ENCODE measurements at places on chromosomes 1 and 21. TPM values are rescaled to one million over a fixed set of nuclear protein-coding genes. Genes with fewer than 3 reads are reported as not detected.

GRCh38 chr1:111818081-111818480, 62.4 kb downstream of the DDX20 start:
- no peak overlapping the region for H3K4me3 ChIP-seq
- peaks cover 16% of the 10 kb centered on the region for H3K27me3 ChIP-seq
- no peaks in the 10 kb centered on the region for H3K36me3 ChIP-seq
- no peaks in the 10 kb centered on the region for H3K4me1 ChIP-seq

- H3K4me3 ChIP-seq, result no peak overlapping the region
- H3K27ac ChIP-seq, result no peak overlapping the region
- H3K27me3 ChIP-seq, result no peaks in the 10 kb centered on the region
- peaks cover 18% of the 10 kb centered on the region for H3K4me1 ChIP-seq
- no peak for DNase-seq
These were observed 9.0 kb upstream of the LDLRAP1 start for GRCh38 chr1:25534410-25534788.

DNA sequence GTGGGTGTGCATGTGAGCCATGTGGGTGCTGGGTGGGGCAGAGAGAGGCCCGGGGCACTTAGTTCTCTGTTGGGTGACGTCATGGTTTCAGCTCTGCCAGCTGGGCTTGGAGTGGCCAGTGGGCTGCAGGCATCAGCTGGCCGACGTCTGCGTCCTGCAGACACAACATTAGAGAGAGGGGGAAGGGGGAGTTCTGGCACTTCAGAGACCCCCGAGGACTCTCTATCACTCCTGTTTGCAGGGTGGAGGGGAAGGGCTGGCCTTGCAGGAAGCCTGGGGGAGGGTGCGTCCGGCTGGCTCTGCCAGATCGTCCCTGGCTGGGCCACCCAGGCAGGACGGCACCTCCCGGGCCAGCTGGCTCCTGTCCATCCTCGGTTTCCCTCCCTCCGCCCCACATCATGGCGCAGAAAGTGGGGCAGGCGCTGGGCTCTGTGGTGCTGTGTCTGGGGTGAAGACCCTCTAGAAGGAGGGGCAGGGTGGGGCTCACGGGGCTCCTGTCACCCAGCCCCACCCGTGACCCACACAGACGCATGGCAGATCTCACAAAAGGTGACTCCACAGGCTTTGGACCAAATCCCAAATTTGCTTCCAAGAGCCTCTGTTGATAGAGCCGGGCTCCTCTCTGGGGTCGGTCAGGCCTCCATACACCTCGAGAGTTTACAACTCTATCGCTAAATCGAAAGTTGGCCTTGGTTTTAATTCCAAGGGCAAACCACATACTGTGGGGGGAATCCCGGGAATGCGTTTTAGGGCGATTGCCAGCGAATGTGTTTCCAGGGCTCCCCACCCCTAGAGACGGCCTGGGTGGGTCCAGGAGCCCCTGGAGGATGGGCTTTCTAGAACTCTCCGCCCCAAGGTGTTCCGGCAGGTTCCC, 73.4 kb upstream of the TTC34 start:
- no peak overlapping the region for H3K4me3 ChIP-seq
- peaks cover 3% of the 10 kb centered on the region for H3K36me3 ChIP-seq
- no peak overlapping the region for H3K27ac ChIP-seq
- no peak for DNase-seq
- H3K27me3 ChIP-seq, result no peaks in the 10 kb centered on the region

Gene LRRC52
- not detected for total RNA-seq

Gene CLCNKA
- not detected for total RNA-seq

GRCh38 chr1:229378586-229379367, 35.9 kb upstream of the CCSAP start:
- H3K36me3 ChIP-seq, result no peaks in the 10 kb centered on the region
- peaks cover 3% of the 10 kb centered on the region for H3K27me3 ChIP-seq
- no peak overlapping the region for H3K27ac ChIP-seq
- H3K4me3 ChIP-seq, result no peak overlapping the region
- no peak for DNase-seq

Gene PKN2
- total RNA-seq, result 45.8 TPM

Gene DMBX1
- total RNA-seq, result not detected

Gene LRRC53
- not detected for total RNA-seq

Gene UBE4B
- total RNA-seq, result 74.4 TPM

DNA sequence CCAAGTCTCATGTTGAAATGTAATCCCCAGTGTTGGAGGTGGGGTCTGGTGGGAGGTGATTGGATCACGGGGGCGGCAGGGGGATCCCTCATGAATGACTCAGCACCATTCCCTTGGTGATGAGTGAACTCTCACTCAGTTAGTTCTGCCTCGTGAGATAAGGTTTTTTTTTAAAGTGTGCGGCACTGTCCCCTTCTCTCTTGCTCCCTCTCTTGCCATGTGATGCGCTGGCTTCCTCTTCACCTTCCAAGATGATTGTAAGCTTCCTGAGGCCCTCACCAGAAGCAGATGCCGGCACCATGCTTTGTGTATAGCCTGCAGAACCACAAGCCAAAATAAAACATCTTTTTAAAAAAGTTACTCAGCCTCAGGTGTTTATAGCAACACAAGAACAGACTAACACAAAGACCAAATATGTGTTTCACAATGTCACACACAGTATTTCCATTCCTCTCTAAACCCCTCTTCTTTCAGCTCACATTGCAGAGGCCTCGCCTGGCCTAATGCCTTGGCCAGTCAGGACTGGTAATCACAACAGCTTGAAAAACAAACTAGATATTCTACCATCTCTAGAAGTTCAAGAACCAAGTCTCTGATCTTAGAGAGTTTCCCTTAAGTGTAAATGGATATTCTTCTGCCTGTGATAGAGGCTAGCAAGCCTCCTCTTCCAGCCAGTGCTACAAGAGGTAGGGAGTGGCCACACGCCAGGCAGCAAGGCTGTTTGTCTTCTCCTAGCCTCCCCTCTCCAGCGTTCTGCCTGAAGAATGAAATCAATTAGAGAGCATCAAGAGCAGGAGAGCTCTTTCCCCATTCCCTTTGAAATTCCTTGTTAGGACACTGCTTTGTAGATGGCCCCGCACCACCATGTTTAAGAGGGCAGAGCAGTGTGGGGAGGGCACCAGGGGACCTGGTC, 19.6 kb upstream of the RAP1A start:
- peaks cover 2% of the 10 kb centered on the region for H3K4me1 ChIP-seq
- no peaks in the 10 kb centered on the region for H3K36me3 ChIP-seq
- H3K27me3 ChIP-seq, result peaks cover 4% of the 10 kb centered on the region
- H3K4me3 ChIP-seq, result no peak overlapping the region

Gene FAM89A
- total RNA-seq, result 15.1 TPM

Gene RNU1-4
- total RNA-seq, result 2,478 TPM

DNA sequence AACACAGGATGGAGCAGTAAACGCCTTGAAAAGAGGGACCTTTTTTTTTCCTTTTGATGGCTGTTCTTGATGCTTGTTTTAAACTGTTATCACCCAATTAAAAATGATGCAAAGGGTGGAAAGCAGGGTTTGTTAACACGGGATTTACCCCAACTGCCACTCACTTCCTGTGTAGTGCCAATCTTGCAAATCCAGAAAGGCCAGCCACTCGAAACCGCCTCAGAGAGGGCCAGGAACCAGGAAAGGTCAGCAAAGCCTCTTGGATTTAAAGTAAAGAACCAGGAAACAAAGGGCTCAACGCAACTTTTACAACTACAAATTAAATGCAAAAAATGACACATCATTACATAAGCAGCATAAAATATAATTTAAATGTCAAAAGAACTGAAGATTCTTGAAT, 347.4 kb downstream of the PDE4B start:
- H3K27me3 ChIP-seq, result no peaks in the 10 kb centered on the region
- no peaks in the 10 kb centered on the region for H3K36me3 ChIP-seq
- no peak overlapping the region for H3K27ac ChIP-seq
- no peak overlapping the region for H3K4me3 ChIP-seq
- DNase-seq, result no peak

Gene SYT11
- total RNA-seq, result 20.0 TPM

- no peaks in the 10 kb centered on the region for H3K36me3 ChIP-seq
- H3K4me3 ChIP-seq, result no peak overlapping the region
- H3K4me1 ChIP-seq, result no peaks in the 10 kb centered on the region
- H3K27me3 ChIP-seq, result no peaks in the 10 kb centered on the region
- H3K27ac ChIP-seq, result no peak overlapping the region
- no peak for DNase-seq
These were observed 104.4 kb downstream of the MAP3K21 start for GRCh38 chr1:233431753-233432403.

Gene CNTN2
- total RNA-seq, result 24.9 TPM

Gene UQCRHL
- 2.7 TPM for total RNA-seq

GRCh38 chr1:39484564-39484963, 6.9 kb upstream of the BMP8A start:
- peaks cover 5% of the 10 kb centered on the region for H3K4me1 ChIP-seq
- no peak for DNase-seq
- H3K27ac ChIP-seq, result no peak overlapping the region
- peaks cover 8% of the 10 kb centered on the region for H3K27me3 ChIP-seq
- peaks cover 28% of the 10 kb centered on the region for H3K36me3 ChIP-seq

- H3K27me3 ChIP-seq, result no peaks in the 10 kb centered on the region
- peaks cover 22% of the 10 kb centered on the region for H3K4me1 ChIP-seq
- H3K36me3 ChIP-seq, result no peaks in the 10 kb centered on the region
These were observed 17.8 kb upstream of the PTGFR start for GRCh38 chr1:78472851-78473496.

Gene S100A9
- not detected for total RNA-seq

Gene PCSK9
- 23.7 TPM for total RNA-seq

DNA sequence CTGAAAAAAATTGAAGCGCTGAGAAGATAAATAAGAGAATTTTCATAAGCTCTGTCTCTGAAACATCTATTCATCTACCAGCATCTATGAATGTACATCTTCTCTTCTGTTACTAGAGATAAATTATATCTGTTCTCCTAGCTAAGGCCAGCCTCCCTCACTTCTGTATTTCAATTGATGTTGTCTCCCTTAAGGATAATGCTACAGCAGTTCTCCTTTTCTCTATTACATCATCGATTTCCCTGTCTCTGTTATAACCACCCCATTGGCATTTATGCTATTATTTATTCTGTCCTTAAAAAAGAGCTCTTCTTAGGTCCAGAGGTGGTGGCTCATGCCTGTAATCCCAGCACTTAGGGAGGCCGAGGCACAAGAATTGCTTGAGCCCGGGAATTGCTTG, 42.9 kb upstream of the TMCO2 start:
- H3K36me3 ChIP-seq, result peaks cover 5% of the 10 kb centered on the region
- H3K4me3 ChIP-seq, result no peak overlapping the region

- H3K4me3 ChIP-seq, result no peak overlapping the region
- H3K4me1 ChIP-seq, result peaks cover 4% of the 10 kb centered on the region
- H3K36me3 ChIP-seq, result peaks cover 4% of the 10 kb centered on the region
These were observed 171.0 kb downstream of the LRRC40 start for GRCh38 chr1:70034403-70034802.

Gene OLFML2B
- 5.8 TPM for total RNA-seq

DNA sequence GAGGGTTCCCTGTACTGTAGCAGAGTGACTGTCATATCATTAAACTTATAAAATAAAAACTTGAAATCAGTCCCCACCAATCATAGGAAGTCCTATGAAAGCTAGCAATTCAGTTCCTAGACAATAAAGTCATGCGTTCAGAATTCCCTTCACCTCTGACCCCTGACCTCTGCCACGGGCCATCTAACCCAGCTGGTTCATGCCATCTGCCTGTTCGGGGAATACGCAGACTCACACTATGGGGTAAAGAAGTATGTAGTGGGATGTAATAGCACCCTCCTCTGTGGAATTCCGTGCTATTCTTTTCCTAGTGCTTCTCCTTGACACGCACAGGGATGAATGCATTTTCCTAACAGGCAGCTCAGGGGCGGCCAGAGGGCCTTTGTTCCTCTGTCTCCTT, 2.1 kb downstream of the GSTM4 start:
- peaks cover 17% of the 10 kb centered on the region for H3K27me3 ChIP-seq
- H3K4me1 ChIP-seq, result peaks cover 37% of the 10 kb centered on the region
- H3K27ac ChIP-seq, result no peak overlapping the region
- DNase-seq, result no peak
- no peaks in the 10 kb centered on the region for H3K36me3 ChIP-seq

Measured in neural crest cell (in vitro differentiated cells).